ENCODE measurements at places on chromosomes 6 and 20.

DNA sequence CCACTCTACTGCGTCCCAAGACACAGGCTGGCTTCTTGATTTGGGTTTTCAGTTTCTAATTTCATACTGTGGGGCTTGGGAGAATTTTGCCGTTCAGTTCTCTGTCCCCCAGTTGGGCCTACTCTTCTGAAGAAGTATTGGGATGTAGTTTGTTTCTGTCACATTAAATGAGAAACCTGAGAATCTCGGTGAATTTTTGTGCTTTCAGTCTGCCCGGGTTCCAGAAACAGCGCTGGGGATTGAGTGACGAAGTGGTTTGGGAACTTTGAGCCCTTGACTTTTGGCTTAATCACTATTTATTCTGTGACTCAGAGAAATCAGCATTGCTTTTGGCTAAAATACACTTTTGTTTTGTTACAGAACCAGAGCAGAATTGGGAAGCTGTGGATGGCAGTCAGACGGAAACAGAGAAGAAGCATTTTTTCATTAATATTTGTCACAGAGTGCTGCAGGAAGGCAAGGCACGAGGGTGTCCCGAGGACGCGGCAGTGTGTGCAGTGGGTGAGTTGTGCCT, 74.0 kb downstream of the IGF2R start:
- no peak for DNase-seq

GRCh38 chr20:2814587-2815051, at the start of gene C20orf141:
C20orf141 (plus strand) TSS chr20:2814987; CDS start chr20:2815185, 198 bp downstream.
- DNase-seq = no peak

- DNase-seq = no peak
These were observed 141.9 kb upstream of the GJE1 start for GRCh38 chr6:141990840-141991239.

DNA sequence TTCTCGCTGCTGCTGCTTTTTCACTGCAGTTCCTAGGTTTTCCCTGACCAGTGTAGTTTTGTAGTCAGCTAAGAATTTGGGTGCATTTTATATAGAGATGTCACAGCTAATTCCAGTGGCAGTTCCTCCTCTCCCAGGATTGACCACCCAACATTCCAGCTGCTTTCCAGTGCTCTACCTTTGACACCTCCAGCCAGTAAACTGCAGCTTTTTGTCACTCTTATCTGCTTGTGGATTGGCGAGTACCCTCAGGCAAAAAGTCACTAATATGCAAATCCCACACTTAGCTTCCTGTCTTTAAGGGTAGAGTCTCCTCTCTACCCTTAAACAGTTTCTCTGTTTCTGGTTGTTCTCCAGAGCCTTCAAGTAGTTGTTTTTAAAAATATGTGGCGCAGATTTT, 146.9 kb upstream of the KCNG1 start:
- DNase-seq = no peak

DNA sequence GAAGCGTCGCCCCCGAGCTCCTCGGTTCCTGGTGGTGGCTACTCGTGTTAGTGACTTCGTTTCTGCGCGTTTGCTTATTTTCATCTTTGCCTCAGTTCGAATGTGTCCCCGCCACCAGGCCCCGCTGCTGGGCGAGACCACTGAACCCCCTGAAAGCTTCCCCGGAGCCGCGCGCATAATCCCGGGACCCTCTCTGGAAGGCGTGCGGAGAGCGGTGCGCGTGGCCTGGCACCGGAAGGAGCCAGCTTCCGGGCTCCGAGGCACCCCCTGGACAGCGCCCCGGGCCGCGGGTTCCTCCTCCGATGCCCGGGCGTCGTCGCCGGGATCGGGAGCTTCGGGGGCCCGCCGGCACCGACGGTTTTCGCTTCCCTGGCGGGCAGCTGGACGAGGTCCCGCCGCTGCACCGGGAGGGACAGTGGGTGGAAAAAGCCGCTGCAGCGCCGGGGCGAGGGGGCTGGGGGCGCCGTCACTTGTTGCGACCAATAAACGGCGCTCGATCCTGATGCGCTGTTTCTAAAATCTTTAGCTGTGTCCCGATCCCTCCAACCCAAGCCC, 643 bp upstream of the SLC35D3 start:
- no peak for DNase-seq

DNA sequence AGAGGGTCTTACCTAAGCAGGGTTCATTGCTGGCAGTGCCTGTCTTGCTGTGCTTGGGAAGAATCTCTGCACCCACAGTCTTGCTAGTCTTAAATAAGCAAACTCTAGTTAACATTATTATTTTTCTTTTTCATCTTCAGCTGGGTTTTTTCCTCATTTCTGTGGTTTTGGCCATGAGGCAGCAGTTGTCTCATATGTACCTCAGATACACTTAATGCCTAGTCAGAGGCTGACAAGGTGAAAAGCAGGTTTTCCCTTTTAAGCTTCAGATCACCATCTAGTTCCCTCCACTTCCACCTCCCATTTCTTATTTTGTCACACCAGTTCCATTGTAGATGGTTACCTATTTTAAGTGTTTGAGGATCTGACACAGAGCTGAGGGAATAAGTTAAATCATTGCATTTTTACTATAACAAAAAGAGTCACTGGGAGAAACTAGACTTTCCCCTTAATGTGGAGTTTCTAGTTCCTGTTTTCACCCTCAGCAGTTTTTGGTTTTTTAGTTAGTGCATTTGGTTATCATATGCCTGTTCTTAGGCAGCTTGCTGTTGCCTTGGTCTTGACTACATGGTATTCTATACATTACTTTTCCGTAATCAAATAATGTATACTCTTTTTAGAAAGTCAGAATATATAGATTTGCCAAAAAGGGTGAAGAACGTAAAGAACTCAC, 46.0 kb downstream of the AFDN start:
- no peak for DNase-seq

GRCh38 chr6:13098006-13098405, 230.3 kb downstream of the TBC1D7 start:
- no peak for DNase-seq

GRCh38 chr6:130223508-130223907, 757 bp upstream of the SAMD3 start:
- no peak for DNase-seq
